ENCODE measurements at places on chromosomes 1 and 21.

DNA sequence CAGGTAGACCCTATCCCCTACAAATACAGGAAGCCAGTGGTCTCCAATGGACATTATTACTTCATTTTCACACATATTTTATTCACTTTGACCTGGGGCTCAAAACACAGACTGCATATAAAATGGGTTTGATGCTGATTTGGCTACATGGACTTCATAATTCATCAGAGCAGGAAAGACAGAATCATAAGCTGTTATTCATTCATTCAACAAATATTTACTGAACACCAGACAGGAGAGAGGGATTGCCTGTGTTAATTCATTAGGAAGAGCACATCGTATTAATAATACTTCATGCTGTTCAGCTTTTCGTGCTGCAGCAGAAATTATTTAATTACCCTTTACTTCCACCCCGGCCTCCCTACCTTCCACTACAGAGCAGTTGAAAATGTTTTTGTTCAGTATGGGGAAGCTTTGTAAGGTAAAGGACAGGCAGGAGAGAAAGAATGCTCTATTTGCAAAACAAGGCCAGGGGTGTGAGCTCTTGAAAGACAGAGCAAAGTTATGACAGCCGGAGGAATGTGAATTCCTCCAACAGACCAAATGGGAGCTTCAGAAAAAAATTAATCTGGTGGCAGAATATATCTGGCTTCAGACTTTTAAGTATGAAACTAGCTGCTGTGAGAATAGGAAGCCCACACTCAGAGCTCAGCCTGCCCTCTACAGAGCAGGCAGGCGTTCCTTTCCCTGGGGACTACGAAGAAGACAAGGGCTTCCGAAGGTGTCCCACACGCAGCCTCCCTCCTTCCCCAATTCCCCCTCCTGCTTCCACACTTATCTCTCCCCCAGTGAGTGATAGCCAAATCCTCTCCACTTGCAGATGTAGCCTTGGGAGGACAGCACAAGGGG is 58.0 kb downstream of the MDM4 start:
- no peak for DNase-seq

GRCh38 chr1:2801535-2802291 is at the start of gene TTC34:
TSS of gene TTC34 (minus strand) at chr1:2801693. CDS start at chr1:2800827, 866 bp downstream.
- peak; percentile 20 for DNase-seq

DNA sequence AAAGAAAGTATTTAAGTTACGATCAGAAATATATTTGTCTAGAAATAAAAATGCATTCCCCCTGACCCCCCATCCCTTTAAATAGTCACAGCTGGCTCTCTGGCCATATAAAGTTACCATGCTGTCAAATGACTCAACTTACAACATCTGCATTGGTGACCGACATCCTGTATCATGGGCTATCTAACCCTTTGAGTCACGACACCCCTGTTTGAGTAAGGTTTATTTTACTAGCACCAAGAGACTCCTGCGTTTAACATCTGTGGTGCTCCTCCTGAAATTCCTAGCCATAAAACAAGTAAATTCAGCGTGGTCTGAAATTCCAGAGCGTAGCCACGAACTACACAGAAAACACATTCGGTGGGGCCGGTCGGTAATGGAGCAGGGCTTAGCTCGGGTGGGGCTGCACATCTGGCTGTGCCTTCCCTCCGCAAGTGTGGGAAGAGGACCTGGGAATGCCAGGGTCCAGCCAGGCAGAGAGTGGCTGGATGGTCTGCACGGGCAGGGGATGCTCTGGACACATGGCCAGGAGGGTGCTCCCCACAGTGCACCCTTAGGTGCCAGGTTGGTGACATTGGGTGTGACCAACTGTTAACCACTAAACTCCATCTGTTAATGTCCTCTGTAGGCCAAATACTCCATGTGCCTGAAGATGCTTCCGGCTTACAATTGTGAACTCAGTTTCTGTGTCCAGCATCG is 53.0 kb upstream of the CLDN14 start:
- DNase-seq: no peak

GRCh38 chr1:220652995-220653394 is 37.2 kb upstream of the C1orf115 start:
- DNase-seq: no peak

DNA sequence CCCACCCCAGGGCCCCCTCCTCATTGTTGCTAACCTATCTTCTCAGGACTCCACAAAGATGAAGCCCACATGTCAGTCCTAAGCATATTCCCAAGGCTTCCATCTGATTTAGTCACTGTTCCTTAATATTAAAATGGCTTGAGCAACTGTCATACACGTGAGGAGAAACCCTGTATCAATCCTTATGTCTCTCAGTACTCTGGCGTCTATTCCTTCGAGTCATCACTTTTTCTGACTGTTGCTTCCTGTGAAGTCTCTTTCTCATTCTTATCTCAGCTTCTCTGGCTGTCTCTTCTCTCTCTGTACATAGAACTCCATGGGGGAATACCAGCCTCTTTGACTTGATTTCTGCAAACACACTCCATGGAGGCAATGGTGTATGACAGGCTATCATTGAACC is 98.4 kb downstream of the C4BPA start:
- no peak for DNase-seq

- no peak for DNase-seq
Measured at GRCh38 chr1:243394601-243395464, 139.0 kb downstream of the SDCCAG8 start.

DNA sequence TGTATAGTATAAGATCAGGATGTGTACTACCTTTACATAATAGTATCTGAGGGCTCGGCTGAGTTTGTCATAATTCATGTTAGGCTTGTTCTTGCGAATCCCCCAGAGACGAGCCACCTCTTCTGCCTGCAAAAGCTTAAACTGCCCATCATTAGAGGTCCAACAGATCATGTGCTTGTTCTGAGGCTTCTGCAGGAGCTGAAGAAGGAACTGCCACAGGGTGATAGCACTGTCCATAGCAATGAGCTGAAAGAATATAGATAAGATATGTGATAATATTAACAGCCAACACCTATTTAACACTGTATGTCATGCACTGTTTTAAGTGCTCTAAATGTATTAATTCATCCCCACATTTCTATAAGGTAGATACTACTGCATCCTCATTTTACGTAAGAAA is 8.2 kb downstream of the ELK4 start:
- no peak for DNase-seq
